Activated naive CD8-positive, alpha-beta T cell treated with anti-CD3 and anti-CD28 coated beads, Interleukin-2, amount 50 U/mL, for 24 hours (primary cell): ENCODE measurements at places on chromosomes 5 and 9.

- no peak for DNase-seq
Observed at GRCh38 chr5:30736669-30737068, 456.8 kb upstream of the CDH6 start.

- DNase-seq: no peak
Observed at GRCh38 chr9:13688990-13689600, 409.6 kb upstream of the MPDZ start.

DNA sequence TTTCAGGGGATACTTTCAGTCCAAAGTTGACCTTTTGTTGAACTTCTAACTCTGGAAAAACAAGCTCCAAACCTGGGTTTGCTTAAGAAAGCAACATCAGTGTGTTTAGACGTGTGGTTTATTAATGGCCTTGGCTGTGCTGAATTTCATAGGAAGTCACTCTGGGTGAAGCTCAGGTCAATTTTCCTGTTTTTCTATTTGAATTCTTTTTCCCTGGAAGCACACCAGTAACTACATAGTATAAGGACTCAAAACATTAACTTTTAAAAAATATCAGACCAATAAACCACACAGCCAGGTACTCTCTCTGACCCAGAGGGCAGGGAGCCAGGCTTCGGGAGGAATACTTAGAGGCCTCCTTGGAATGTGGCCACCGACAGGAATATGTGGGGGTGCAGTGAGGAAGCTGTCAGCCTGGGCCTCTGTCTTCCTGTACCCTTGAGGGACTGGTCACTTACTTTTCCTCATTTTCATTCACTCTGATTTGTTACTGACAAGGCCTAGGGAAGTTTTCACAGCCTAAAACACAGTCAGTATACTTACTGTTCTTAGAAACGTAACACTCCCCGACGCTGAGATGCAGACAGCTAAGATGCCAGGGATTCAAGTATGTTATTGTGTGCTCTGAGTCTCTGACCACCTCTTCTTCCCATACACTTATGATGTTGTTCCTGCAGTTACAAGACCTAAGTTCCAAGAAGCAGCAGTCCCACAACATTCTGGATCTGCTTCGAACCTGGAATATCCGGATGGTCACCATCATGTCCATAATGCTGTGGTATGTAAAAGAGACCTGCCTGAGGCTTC, 18.9 kb downstream of the SLC22A5 start:
- DNase-seq: no peak

GRCh38 chr9:34907044-34907443, 51.0 kb upstream of the PHF24 start:
- DNase-seq: no peak

GRCh38 chr5:14011089-14012020, 66.9 kb upstream of the DNAH5 start:
- peak; percentile 59 for DNase-seq

DNA sequence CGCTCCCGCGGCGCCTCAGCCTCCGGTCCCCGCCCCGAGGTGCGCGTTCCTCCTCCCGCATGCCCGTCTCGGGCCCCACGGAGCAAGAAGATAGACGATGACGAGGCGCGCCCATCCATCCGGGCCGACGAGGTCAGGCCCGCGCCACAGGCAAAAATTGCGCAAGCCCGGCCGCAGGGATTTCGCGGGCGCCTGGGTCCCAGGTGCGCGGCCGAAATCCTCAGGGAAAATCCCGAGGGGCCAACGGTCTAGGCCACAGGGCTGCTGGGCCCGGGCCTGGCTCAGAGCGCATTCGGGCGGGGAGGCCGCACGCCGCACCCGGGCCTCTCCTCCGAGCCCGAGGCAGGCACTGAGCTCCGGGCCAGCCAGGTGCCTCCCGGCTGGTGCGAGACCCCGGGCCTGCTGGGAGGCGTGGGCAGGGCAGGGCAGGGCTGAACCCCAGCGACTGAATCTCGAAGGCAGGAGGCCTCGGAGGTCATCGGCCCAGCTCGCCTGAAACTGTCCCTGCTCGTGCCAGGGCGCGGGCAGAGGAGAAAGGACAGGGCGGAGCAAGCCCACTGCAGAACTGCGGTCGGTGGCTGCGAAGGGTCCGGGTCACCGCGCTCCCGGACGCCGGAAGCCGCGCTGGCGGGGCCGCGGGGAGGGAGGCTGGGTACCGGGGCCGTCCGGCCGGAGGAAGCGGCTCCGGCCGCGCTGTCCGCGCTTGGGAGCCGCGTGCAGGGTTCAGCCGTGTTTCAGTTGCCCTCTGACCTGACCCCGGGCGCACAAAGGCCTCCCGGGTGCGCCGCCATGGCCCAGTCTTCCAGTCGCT, 66.8 kb downstream of the FOXD1 start:
- DNase-seq: peak; percentile 14

- no peak for DNase-seq
Observed at GRCh38 chr9:93869088-93869487, 86.1 kb downstream of the BARX1 start.

DNA sequence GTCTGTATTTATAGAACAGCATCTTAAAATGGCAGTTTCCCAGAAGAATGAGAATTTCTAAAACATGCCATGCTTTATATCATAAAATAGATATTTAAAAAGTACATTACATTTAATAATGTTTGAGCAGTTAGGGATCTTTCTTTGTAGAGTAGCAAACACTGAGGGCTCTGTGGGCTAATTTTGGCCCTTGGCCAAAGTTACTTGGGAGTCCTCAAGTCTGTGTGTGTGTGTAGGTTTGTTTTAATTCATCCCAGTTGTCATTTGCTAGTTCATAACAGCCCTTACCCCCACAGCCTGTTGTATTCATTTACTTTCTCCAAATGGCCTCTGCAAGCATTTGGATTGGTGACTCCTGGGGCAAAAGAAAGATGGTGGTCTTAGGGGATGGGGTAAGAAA, 576.4 kb upstream of the SGCD start:
- no peak for DNase-seq

DNA sequence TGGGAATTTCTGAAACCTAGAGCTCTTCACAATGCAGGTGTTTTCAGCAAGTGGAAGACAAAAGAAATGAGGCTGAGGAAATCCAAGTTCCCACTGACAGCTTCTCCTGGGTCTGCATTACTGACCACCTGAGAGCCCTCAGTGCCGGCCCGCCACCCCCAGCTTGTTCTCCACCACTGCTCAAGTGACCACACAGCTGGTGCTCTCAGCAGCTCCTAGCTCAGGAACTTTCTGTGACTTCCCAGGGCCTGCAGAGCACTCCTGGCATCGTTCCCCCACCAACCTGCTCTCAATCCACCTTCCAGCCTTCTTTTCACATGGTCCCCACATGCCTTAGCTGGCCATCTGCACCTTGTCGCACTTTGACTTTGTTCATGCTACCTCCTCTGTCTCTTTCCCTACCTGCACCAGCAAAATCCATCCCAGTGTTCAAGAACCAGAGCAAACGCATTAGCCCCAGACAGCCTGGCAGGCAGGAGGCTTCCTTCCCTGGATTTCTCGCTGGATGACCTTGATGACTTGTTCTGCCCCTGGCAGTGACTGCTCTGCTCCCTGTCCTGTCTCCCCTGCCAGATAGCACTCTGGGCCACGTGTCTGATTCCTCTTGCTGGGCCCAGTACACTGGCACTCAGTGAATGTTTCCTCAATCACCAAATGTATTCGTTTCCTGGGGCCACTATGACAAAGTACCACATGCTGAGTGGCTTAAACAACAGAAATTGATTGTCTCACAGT, 35.1 kb upstream of the NANS start:
- DNase-seq: no peak

GRCh38 chr5:180718810-180719453, 20.9 kb downstream of the OR2Y1 start:
- peak; percentile 32 for DNase-seq

DNA sequence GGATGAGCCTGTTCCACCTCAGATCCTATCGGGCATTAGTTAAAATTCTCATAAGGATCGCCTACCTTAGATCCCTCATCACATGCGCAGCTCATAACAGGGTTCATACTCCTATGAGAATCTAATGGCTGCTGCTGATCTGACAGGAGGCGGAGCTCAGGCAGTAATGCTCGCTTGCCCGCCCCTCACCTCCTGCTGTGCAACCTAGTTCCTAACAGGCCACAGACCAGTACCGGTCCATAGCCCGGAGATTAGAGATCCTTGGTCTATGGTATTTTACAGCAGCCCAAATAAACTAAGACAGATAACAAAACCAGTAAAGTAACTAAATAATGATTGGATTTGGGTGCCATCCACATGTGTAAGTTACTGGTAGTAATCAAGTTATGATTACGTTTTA, 17.5 kb downstream of the GOLPH3 start:
- no peak for DNase-seq

GRCh38 chr5:74426506-74426905, 214.0 kb downstream of the ENC1 start:
- no peak for DNase-seq

DNA sequence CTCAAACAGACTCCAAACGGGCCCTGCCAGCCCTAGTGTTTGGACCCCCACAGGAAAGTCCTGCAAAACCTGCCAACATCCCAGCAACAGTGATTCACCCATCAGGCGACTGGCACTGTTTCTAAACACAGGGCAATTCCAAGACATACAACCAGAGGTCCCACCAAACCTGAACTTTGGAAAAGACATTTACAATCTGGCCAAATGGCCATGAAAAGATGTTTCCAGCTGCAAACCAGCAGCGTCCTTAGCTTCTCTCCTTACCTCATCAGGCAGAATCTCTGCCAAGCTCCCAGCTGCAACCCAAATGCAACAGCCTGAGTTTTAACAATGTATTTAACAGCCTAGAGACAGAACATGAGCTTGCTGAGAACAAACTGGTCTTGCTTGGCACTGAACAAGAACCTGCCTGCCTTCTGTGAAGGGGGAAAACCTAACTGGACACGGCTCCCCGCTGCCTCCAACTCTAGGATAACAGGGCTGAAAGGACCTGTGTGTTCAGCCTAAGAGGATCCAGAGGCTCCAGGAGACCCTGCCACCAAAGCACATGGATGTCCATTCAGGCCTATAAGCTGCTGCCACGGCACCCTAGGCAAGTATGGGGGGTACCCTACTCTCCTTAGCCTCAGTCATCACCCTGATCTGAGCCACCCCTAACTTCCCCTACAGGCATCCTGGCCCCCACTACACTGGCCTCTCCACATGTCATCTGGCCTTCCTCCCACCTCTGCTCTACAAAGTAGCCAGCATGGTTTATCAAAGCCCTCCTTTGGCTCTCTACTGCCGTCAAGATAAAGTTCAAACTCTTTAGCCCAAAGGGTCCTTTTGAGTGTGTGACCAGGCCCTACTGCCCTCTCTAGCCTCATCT, 5.6 kb downstream of the P4HA2 start:
- no peak for DNase-seq

- no peak for DNase-seq
Observed at GRCh38 chr9:118701985-118702384, 667.2 kb downstream of the BRINP1 start.

GRCh38 chr9:2709645-2710101, 7.6 kb upstream of the KCNV2 start:
- no peak for DNase-seq

GRCh38 chr5:53825926-53826325, 265.5 kb downstream of the NDUFS4 start:
- DNase-seq: no peak
